ENCODE measurements at places on chromosomes 2 and 18. TPM values are rescaled to one million over a fixed set of nuclear protein-coding genes. Genes with fewer than 3 reads are reported as not detected.

The SLC30A3 gene
- total RNA-seq = not detected

The AQP12A gene
- not detected for total RNA-seq

The UGGT1 gene
- 113 TPM for total RNA-seq

The HOXD11 gene
- 0.13 TPM for total RNA-seq

The HEATR5B gene
- total RNA-seq = 30.6 TPM

The COL6A3 gene
- total RNA-seq = 2,116 TPM

The EHBP1 gene
- total RNA-seq = 92.4 TPM

Data from articular chondrocyte of knee joint (primary cell).